Lower lobe of right lung (tissue), 2 donors: ENCODE measurements at places on chromosomes 5 and 9.

DNA sequence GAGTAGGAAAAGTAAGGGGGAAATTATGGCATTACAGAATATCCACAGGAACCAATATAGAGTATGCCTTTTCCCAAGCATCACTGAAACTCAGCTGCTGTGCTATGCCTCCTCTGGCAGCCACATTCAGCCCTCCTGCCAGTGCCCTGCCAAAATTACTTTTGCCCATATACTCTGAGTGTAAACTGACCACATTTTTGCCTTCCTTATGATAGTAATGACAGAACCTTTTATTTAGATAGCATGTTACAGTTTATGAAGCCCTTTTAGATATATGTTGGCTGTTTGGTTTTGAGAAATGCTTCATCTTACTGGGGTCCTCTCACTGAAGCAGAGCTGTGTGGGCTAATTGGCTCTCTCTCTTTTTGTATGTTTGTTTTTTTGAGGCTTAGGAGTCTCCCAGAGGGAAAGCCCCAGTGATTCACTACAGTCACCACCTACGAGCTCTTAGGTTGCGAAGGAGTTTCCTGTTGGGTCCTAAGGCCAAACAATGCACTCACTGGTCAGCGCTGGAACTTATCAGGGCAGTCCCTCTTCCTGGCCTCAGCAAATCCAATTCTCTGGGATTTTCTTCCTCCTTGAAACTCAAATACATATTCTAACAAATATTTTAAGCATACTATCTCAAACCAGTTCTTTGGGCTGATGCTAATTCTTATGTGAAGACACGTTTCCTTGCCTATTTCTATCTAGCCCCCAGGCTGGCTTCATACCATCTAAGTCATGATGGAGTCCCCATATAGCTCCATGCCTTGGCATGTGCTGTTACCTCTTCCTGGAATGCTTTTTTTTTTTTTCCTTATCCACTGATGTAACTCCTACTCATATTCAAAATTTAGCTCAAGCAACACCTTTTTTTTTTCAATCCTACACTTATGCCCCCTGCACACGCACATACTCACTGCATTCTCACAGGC, 3.7 kb downstream of the PHF24 start:
- no peak for DNase-seq

GRCh38 chr5:56737951-56738606, 77.3 kb upstream of the MAP3K1 start:
- DNase-seq: no peak

DNA sequence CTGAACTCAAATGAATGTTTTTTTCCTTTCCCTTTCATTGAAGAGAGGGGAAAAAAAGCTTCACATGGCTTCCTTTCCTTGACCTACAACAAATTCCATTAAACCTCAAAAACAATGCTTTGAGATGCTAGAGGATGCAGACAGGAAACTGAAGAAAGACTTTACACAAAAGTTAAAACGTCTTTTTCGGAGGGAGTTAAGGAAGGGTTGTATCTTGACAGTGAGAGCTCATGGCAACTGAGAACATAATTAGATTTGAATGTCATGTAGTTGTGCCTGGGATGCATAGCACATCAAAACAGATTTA, 66.4 kb downstream of the EBF1 start:
- DNase-seq: no peak

- no peak for DNase-seq
Measured at GRCh38 chr9:98897745-98898144, 46.0 kb upstream of the COL15A1 start.

- DNase-seq: no peak
Measured at GRCh38 chr5:89028595-89029285, 145.8 kb upstream of the MEF2C start.

- no peak for DNase-seq
Measured at GRCh38 chr5:154611341-154611767, 133.3 kb upstream of the HAND1 start.

GRCh38 chr5:73365301-73365853, 83.2 kb downstream of the FOXD1 start:
- no peak for DNase-seq

DNA sequence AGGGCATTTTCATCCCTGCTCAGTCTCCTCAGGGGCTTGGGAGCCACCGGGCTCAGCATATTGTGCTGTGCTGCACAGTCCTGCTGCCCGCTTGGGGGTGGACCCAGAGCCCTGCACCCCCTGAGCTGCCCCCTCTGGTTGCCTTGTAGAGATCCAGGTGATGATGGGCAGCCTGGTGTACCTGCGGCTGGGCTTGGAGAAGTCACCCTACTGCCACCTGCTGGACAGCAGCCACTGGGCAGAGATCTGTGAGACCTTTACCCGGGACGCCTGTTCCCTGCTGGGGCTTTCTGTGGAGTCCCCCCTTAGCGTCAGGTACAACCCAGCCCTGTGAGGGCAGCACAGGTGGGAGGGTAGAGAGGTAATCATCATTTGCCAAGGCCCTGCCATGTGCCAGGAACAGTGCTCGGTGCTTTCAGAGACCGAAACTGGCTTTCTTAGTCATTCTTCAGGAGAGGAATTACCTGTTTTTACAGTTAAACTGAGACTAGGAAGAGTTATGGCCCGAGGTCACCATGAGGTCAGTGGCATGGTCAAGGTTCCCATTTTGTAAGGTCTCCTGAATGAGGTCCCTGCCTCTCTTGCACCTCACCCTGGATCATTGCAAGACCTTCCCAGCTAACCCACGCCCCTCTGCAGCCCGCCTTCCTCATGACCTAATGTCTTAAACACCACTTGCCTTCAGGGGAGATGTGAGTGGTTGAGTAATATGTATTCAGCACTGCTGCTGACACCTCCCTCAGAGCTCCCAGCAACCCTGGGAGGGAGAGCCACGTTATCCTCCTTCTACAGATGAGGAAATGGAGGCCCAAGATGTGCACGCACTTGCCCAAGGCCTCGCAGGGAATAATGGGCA, 7.5 kb downstream of the NHP2 start:
- DNase-seq: peak; percentile 79

DNA sequence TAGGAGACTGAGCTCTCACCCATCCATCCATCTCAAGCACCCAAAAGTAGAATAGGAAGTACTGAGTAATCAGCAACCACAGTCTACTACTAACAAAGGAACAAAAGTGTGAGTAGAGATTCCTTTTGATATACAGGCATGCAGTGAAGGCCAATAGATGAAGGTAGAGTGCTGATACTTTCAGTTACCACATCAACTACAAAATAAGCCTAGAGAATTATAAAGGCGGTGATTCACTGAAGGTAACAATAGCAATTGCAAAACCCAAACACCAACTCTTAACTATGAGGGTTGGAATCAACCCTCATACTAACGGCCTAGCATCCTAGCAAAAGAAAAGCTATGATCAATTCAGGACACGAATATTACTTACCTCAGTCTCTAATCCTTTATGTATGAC, 992.6 kb downstream of the DNAH5 start:
- DNase-seq: no peak
